Activated CD8-positive, alpha-beta memory T cell treated with anti-CD3 and anti-CD28 coated beads, Interleukin-2, amount 50 U/mL, for 4 hours (primary cell): ENCODE measurements at places on chromosomes 11 and 22.

DNA sequence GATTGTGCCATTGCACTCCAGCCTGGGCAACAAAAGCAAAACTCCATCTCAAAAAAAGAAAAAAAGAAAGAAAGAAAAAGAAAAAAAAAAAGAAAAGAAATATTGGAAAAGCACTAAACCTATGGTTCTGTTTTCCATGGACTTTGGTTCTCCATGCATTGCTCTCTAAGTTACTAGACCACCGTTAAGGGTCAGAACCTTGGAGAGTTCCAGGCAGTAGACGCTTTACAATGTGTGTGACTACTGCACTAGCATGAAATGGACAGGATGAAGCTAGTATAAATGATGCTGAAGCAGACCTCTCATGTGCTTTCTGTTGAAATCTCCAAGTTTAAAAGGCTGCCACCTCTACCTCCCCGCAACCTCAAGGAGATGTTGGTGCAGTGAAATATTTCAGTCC is 63.5 kb downstream of the SIK2 start:
- no peak for DNase-seq

DNA sequence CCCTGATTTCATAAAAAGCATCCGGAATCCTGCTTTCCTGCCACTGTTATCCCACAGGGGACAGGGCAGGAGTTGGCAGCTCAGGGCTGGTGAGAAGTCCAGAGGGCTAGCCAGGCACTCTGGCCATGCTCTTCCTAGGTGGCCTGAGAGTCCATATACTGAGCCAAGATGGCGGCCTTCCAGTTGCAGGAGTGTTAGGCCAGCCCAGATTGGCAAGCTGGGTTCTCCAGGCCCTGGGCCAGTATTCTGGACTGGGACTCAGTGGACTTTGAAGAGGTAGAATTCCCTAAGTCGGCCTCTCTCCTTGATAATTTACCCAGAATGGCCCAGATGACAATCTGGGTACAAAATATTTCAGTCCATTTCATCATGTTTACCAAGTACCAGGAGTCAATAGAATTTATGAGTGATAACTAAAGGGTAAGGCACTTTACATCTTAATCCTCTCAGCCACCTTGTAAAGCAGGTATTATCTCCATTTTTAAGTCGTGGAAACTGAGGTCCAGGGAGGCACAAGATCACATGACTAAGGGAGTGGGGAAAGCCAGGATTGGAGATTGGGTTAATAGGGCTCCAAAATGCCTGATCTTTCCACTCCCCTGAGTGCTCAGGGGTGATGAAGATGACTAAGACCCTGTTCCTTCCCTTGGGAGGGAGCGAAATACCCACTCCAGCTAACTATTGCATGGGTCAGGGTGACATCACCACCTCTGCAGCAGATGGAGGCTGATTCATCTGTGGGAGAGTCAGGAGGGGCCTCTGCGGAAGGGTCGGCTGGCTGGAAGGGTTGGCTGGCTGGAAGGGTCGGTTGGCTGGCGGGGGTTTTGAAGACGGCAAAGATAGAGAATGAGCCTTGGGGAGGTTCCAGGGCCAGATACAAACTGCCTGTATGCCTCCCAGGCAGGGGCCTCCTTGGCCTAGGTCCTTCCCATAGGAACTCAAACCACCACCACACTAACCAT is 1.2 kb upstream of the MICALL1 start:
- no peak for DNase-seq

DNA sequence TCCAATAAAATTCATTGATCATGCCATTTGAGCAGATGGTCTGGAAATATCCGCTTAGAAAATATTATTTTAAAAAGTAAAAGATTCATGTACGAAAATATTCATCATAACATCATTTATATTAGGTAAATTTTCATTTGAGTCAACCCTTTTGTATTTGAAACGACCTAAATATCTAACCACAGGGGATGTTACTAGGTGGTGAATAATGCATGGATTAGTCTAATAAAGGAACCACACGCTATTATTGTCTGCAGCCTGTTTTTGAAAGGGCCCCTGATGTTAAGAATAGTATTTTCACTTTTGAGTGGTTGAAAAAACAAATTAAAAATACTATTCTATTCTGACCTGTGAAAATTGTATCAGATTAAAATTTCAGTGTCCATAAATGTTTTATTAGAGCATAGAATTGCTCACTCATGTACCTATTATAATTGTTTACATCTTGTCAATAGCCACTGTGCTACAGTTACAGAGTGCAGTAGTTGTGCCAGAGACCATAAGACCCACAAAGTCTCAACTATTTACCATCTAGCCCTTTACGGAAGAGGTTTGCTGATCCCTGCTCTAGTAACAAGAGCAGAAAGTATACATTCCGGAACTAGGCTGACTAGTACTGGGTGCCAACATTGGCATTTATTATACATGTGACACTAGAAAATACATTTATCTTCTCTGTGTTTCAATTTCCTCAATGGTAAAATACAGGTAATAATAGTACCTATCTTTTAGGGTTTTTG is 176.1 kb downstream of the LRRC4C start:
- no peak for DNase-seq

DNA sequence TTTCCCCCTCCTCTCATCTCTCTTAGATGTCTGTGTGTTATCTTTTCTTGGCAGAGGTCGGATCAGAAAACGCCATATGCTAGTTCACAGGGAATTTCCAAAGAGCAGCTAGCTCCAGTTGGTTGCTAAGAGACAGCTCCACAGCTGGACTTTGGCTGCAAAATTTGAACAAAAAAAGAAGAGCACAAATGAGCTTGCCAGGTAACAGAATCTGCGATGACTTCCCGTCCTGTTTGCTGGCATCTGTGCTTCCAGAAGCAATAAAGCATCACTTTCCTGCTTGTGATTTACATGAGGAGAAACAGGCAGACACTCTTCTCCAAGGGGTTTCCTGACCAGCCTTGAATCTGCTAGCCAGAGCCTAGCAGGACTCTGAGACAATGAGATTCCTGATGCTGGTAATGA is 596.0 kb upstream of the B3GAT1 start:
- DNase-seq: no peak

GRCh38 chr11:2223153-2223794 is 47.1 kb downstream of the ASCL2 start:
- no peak for DNase-seq

- no peak for DNase-seq
These were observed 30.9 kb downstream of the KCNQ1OT1 start for GRCh38 chr11:2668876-2669275.

- DNase-seq: no peak
These were observed 270.6 kb downstream of the FAT3 start for GRCh38 chr11:92495107-92495793.

DNA sequence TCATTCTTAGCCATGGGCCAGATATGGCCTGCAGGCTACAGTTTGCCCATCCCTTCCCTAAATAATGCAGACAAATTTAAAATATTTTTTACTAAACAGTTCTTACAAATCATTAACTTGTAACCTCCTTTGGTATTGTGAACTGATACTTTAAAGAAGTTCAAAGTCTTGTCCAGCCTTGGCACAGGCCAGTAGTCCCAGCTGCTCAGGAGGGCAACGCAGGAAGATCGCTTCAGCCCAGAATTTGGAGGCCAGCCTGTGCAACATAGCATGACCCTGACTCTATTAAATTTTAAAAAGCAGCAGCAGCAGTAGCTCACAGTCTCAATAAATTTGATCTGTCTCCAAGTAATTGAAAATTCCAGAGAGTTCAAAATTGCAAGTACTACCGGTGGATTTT is 83.7 kb upstream of the ARHGAP32 start:
- DNase-seq: no peak

DNA sequence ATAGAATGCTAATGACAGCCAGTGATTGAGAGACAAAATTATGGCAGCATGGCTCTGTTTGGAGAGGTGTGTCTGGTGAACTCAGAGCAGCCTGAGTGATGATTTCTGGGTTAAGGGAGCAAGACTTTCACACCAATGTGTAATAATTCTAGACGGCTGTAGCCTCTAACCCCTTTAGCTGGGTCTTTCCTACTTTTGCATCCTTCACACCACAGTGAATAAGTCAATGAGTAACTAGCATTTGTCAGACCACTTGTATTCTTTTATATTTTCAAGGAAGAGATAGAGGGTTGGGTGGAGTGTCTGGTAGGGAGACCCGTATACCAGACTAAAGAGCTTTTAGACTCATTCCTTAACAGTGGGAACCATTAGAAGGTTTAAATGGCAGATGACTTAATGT is 50.4 kb downstream of the ATXN10 start:
- DNase-seq: no peak

DNA sequence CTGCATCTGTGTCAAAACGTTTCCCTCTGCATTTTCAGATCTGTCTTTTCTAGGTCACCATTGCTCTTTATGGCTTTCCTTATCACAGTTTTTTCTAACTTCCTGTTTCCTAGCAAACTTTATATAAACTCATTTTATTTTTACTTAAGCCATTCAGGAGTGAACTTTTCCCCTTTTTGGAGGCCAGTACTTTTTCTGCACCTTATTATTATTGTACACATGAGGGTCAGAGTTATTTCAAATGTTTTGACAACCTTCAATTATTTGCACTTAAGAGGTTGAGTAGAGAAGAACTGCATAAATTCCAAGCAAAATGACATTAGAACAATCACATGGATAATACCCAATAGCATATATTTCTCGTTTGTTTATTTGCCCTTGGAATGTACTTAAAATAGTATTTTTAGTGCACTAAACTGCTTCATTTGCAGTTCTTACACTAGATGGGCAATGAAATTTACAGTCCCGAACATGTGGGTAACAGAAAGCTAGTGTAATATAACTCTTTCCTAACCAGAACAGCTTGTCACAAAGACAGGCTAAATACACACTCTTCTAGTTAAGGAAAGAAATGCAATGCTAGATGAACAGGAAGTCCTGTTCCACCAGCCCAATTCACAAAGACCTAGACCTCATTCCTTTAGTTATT is 79.5 kb downstream of the UBASH3B start:
- DNase-seq: no peak

- no peak for DNase-seq
These were observed 346.6 kb downstream of the TTC28 start for GRCh38 chr22:28333088-28333487.

GRCh38 chr22:33811208-33811607 is 109.1 kb downstream of the LARGE1 start:
- DNase-seq: no peak

- no peak for DNase-seq
These were observed 70.0 kb downstream of the SGSM1 start for GRCh38 chr22:24875862-24876506.

DNA sequence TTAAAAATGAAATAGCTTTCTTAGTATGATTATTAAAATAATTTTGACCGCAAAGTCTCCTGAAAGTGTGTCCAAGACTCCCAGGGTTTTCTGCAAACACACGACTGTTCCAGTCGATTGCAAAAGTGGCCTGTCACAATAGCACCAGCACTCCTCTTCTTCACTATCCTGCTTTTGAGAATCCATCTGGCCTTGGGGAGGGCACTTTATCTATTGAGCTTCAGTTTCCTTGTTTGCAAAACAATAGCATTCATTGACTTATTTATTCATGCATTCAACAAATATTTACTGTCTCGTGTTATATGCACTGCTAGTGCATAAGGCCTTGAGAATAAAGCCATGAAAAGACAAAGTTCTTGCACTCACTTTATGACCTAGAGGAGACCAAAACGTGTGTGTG is 96.2 kb upstream of the NTM start:
- no peak for DNase-seq

- DNase-seq: no peak
These were observed 943 bp downstream of the CSF2RB start for GRCh38 chr22:36914390-36914752.

DNA sequence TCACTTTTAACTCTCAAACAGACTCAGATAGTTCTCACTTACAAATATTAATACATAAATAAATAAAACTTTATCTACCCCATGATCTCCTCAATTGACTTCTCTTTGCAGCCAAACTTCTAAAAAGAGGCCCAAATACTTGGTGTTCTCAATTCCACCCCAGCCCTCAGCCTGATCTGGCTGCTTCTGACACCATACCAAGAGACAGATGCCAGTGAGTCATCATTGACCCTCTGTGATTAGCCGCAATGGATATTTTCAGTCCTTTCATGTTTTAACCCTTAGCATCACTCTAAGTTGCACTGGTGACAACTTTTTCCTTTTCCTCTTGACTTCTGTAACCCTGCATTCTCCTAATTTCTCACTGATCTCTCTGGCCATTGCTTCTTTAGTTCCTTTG is 184.1 kb upstream of the ARHGAP20 start:
- no peak for DNase-seq

DNA sequence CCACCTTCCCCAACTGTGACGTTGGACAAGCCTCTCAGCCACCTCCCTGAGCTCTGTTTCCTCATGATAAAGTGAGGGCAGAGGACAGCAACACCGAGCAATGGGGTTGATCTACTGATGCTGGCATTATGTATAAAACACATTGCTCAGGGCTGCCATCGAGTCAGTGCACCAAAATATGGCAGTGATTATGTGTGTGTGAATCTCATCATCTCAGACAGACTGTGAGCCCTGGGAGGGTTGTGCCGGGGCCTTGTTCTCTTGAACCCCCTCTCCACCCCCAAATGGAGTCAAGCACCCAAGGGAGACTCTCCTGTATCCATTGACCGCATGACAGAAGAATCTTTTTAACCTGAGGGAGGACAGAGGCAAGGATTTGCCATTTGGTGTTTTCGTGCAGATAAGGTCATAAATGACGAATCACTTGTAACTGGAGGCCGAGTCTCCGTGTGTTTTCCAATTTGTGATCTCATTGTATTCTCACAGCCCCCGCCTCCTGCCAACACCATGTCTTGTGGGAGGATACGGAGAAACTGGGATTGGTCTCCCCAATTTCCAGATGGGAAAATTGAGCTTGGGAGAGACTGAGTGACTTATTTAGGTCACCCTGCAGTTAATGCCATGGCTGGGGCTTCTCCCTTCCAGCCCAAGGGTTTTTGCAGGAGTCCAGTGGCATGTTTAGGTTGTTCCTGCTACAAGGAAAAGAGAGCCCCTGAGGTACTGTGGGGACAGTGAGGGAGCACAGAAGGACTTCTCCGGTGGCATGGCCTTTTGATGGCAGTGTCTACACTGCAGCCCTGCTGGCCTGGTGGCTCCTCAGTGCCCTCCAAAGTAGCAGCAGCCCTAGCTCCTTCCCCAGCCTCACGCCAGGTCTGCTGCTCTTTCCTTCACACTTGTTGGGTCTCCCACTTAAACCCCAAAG is 52.4 kb downstream of the CHRDL2 start:
- DNase-seq: no peak

DNA sequence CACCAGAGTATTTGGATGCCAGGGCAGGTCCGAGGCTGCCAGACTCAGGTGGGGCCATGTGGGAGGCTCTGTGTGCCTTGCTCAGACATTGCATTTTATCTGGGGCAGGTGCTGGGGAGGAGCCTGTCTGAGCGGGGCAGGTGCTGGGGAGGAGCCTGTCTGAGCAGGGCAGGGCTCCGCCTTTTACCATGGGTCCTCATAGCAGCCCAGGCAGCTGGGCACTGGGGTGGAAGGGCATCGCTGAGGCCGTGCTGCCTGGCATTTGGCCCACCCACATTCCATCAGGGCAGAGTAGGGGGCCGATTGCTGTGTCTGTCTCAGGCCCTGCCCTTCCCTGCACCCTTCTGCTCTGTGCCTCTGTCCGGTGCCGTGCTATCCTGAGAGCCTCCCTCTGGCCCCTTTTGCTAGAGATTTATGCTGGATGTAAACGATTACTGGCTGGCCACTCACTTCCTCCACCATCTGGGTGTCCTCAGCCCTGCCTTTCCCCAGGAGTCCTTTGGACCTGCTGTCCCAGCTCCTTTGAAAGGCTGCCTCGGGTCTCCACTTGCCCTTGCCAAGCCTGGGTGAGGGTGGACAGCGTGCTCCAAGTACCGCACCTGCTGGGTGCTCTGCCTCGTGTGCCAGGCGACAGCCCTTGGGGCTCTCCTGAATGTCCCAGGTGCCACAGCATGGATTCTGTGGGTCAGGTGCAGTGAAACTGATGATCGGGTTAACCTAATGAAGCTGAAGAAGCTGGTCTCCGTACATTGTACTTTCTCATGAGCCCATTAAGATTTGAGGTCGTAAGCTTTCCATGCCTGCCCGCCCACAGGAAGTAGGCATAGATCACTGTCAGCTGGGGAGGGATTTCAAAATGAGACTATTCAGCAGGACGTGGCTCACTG is 281.6 kb downstream of the TBC1D22A start:
- DNase-seq: no peak
